ENCODE measurements at places on chromosomes 5 and 9.

GRCh38 chr5:43038496-43038989, 1.6 kb downstream of the ANXA2R start:
- DNase-seq = no peak

DNA sequence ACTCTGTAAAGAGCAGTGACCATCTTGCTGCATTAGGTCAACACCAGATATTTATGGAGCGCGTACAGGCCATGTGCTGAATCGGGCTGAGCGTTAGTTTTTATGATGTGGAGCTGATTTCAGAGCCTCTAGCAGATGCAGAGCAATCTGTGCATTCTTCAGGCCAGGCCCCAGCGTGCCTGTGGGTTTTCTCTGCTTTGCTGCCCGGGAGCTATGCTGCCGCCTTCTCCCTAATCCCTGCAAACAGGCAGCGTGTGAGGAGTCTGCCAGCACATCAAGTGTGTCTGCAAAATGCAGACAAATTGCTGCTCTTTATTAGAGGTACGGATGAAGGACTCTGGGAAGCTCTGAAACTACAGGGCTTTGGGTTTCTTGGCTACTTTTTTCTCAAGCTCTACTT, 170.0 kb downstream of the NTRK2 start:
- DNase-seq = peak; percentile 43

- DNase-seq = no peak
Measured at GRCh38 chr5:16756692-16757091, 139.9 kb upstream of the RETREG1 start.

- DNase-seq = no peak
Measured at GRCh38 chr5:24497591-24498157, 147.1 kb downstream of the CDH10 start.

GRCh38 chr9:69141851-69142250, 32.2 kb upstream of the TJP2 start:
- no peak for DNase-seq

DNA sequence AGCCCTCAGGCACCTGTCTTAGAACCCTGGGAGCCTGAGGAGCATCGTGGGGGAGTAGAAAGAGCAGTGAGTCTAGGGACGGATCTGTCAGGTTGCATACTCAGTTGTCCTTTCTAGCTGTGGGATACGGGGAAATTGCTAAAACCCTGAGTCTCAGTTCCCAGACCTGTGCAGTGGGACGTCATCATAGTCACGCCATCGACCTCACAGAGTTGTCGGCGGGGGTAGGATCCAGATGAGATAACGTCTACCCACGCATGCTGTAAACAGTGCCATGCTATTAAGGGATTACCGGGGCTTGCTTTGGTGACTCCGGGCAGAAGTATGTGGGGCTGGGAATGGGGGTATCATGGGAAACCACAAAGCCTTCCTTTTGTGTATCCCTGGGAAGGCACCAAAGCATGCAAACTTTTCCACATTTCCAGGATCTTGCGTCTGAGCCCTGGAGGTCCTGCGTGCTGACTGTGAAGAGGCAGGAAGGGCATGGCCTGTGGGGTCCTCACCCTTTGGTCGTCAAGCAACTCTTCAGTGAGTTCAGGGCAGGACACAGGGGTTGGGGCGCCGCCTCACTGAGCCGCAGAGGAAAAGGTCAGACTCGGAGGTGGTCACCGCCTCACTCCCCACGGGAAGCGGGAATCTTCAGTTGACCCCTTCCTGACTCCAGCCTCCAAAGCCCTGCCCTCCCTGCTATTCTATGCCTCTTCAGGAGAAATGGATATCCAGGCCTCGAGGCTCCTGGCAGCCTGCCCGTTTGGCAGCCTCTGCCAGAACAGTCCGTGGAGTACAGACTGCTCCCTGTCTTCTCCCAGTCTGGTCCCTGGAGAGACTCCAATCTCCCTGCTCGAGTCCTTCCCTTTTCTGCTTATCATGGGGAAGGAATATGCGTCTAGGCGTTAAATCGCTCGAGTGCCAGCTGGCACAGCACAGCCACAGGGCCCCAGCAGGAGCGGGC, 186.8 kb upstream of the KLF9 start:
- DNase-seq = peak; percentile 83

GRCh38 chr5:32317041-32317440, 4.3 kb upstream of the MTMR12 start:
- DNase-seq = peak; percentile 9

- peak; percentile 18 for DNase-seq
Measured at GRCh38 chr5:143248822-143249579, 154.5 kb downstream of the NR3C1 start.

GRCh38 chr9:6759185-6759977, 1.6 kb downstream of the KDM4C start:
- peak; percentile 59 for DNase-seq

- DNase-seq = peak; percentile 49
Measured at GRCh38 chr5:75566710-75567309, 44.4 kb upstream of the ANKDD1B start.

DNA sequence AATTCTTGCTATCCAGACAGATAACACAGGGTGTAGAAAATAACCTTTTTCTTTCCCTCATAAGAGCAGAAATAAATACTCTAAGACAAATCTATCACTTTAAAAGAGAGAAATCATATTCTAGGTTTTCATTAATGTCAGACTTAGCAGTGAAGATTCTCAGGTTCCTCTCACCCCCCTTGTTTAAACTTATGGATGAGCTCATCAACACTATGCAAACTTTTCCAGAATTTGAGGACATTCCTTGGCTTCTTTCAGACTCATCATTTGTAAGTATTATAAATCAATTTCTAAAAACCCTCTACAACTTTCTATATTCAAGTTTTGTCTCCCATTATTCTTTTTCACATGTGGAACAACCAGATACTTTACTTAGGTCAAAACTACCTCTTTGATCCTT, 374.9 kb upstream of the TRPC7 start:
- no peak for DNase-seq

GRCh38 chr9:129748249-129748648, 4.6 kb downstream of the PTGES start:
- DNase-seq = no peak

DNA sequence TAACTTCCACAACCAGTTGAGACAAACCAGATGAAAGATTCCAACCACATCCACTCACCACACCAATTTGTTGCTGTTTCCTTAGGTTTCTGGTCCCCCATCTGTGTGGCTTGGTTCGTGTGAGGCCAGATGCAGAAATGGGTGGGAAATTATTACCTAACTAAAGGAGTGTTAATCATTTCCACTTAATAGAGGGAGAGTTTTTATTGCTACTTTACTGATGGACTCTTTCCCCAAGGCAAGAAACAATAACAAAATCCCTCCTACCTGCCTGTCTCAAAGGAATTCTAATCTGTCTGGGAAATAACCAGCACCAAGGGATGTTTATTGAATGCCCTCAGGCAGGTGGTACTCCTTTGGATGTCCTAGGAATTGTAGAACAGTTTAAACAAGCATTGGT, 76.3 kb downstream of the TMEM167A start:
- DNase-seq = no peak

DNA sequence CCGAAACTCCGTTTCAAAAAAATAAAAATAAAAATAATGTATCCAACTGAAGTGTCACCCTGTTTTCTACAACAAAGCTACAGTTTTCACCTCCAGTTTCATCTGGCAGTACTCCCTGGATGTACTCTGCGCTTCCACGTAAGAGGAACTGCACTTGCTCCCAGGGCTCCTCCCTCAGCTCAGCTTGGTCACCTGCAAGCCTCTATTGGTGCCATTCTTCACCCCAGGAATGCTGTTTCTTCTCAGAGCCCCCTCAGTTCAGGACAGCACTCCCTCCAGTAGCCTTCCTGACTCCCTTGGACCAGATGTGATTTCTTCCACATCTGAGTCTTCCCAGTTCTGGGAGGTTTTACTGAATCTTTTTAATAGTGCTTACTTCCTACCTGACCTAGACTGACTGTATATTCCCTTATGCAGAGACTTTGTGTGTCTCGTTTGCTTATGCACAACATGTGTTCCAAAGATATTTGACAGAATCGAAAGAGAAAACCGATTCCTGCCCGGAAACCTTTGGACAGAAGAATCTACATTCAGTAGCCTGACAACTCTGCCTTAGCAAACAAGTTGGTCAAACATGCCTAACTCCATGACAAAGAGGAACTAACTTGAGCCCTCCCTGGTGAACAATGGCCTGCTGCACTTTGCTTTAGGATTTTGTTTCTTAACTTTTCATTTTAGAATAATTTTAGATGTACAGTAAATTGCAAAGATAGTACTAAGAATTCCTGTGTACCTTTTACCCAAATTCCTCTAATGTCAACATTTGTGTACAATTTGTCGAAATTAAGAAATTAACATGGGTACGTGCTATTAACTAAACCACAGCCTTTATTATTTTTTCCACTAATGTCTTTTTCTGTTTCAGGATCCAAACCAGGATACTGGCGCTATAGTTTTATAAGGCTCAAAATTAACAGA, 814 bp downstream of the CCDC125 start:
- no peak for DNase-seq

GRCh38 chr5:132526290-132526973, 16.9 kb downstream of the IL5 start:
- peak; percentile 69 for DNase-seq

DNA sequence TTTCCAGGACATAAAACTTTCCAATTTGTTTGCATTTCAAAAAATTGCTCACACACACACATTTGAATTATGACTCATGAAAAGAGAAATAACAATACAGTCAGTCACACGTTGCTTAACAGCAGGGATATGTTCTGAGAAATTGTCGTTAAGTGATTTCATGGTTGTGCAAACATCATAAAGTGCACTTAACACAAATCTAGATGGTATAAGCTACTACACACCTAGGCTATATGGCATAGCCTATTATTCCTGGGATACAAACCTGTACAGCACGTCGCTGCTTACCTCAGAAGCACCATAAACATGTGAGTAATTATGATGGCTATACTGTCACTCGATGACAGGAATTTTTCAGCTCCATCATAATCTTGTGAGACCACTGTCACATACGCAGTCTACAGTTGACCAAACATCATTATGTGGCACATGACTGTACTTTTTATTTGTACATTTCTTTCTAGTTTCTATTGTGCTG, 378.2 kb downstream of the ACTL7B start:
- peak; percentile 76 for DNase-seq

GRCh38 chr9:78221425-78221824, 14.4 kb upstream of the CEP78 start:
- DNase-seq = no peak

GRCh38 chr9:136051453-136051836, 43.6 kb downstream of the NACC2 start:
- DNase-seq = no peak

- peak; percentile 61 for DNase-seq
Measured at GRCh38 chr9:35481347-35481975, 8.4 kb upstream of the RUSC2 start.

DNA sequence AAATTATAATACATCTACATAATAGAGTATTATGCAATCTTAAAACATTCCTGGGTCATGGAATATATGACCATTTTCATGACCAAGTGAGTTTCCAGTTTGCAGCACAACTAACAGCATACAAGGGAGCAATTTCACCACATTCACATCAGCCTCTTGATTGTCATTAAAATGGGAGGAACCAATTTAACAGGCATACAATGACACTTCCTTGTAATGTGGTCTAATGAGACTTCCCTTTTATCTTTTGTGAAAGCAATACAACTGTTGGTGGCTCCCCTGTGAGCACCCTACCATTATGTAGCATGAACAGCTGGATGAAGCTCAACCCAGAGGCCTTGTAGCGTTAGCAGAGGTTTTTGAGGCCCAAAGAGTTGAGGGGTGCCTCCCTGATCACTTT, 13.6 kb upstream of the TMOD1 start:
- DNase-seq = no peak

DNA sequence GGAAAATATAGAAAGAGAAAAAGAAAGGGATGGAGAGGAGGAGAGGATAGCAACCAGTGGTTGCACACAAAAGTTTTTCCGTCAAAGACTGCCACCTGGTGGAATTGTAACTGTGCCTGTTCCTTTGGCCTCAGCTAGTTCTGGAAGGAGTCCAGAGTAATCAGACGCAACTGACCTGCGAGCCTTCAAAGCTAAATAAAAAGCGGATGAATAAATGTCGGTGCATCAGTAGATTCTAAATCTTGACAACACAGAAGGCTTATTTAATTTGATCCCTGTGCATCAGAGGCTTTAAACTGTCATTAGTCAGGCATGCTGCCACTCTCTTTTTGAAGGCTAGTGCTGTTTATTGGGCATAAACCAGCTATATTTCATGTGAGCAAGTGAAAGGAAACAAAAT, 132.9 kb upstream of the ACO1 start:
- DNase-seq = peak; percentile 48

GRCh38 chr9:78874061-78874460, 577.1 kb downstream of the PSAT1 start:
- no peak for DNase-seq

GRCh38 chr9:126536131-126536530, 77.6 kb upstream of the LMX1B start:
- no peak for DNase-seq

- peak; percentile 26 for DNase-seq
Measured at GRCh38 chr5:75510836-75511434, 494 bp downstream of the CERT1 start.

DNA sequence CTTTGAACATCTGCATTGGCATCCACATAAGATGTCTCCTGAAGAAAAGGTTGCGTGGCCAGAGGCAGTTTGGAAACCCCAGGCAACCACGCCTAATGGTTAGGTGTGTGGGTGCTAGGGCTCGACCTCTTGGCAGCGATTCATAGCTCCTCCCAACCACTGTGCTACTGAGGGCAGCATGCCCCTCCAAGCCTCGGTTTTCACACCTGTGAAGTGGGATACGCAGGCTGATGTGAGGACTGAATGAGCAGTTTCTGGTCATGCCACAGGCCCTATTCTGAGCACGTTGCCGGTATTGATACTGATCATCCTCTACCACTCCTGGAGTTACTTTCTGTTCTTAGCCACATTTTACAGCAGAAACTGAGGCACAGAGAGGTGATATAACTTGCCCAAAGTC, 19.1 kb downstream of the NDST1 start:
- DNase-seq = no peak

GRCh38 chr9:124769549-124770358, 1.4 kb downstream of the NR6A1 start:
- peak; percentile 64 for DNase-seq

Data from SW480 (cell line).